T-cell (primary cell): ENCODE measurements at places on chromosomes 2 and 18. TPM values are rescaled to one million over a fixed set of nuclear protein-coding genes. Genes with fewer than 3 reads are reported as not detected.

Gene ACTG2
- 0.79 TPM for total RNA-seq

Gene KIF1A
- 0.58 TPM for total RNA-seq

- DNase-seq: no peak
- no peak overlapping the region for H3K4me3 ChIP-seq
- no peaks in the 10 kb centered on the region for H3K27me3 ChIP-seq
- H3K27ac ChIP-seq: no peak overlapping the region
These were observed 41.5 kb upstream of the MAP3K20 start for GRCh38 chr2:173034143-173034542.

DNA sequence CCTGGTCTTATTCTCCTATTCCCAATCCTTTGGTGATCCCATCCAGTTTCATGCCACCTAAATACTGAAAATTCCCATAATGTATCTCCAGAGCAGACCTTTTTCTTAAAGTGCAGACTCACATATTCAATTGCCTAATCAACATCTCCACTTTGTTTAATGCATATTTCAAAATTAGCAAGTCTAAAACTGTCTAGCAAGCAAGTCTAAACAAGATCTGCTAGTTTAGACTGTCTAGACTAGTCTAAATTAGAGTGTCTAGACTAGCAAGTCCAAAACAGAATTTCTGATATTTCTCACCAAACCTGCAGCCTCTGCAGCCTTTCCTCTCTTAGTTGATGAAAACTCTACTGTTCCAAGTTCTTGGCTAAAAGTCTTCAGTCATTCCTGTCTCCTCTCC, 44.6 kb downstream of the THUMPD2 start:
- no peaks in the 10 kb centered on the region for H3K4me1 ChIP-seq
- H3K4me3 ChIP-seq: no peak overlapping the region
- DNase-seq: no peak

- no peak overlapping the region for H3K4me3 ChIP-seq
- H3K4me1 ChIP-seq: no peaks in the 10 kb centered on the region
- H3K36me3 ChIP-seq: no peaks in the 10 kb centered on the region
- H3K27me3 ChIP-seq: no peaks in the 10 kb centered on the region
These were observed 35.7 kb upstream of the ST3GAL5 start for GRCh38 chr2:85924522-85924921.
